Naive thymus-derived CD4-positive, alpha-beta T cell (primary cell): ENCODE measurements at places on chromosomes 6 and 20.

DNA sequence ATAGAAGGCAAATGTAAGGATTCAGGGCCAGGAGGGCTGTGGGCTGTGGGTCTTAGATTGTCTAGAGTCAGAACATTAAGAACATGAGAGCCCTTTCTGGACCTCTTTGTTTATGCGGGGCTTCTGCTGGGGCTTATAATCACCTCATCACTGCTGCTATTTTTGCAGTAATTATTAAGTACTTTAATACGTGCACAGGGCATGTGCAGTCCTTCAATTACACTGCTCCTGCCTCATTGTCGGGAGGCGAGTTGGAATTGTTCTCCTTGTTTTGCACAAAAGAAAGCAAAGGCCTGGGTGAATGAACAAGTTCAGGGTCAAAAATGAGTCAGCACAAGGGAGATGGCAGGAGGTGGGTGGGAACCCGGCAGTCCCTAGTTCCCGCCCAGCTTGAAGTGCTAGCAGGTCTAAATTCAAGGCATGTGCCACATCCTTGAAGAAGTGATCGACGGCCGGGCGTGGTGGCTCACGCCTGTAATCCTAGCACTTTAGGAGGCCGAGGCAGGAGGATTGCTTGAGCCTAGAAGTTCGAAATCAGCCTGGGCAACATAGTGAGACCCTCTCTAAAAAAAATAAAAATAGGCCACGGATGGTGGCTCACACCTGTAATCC lies 34.4 kb upstream of the PTPN1 start:
- H3K4me1 ChIP-seq, result peaks cover 8% of the 10 kb centered on the region
- H3K36me3 ChIP-seq, result no peaks in the 10 kb centered on the region
- H3K27ac ChIP-seq, result no peak overlapping the region

GRCh38 chr20:7195704-7196103 lies 428.2 kb downstream of the BMP2 start:
- no peaks in the 10 kb centered on the region for H3K27me3 ChIP-seq
- no peaks in the 10 kb centered on the region for H3K36me3 ChIP-seq
- DNase-seq, result no peak
- no peak overlapping the region for H3K27ac ChIP-seq

DNA sequence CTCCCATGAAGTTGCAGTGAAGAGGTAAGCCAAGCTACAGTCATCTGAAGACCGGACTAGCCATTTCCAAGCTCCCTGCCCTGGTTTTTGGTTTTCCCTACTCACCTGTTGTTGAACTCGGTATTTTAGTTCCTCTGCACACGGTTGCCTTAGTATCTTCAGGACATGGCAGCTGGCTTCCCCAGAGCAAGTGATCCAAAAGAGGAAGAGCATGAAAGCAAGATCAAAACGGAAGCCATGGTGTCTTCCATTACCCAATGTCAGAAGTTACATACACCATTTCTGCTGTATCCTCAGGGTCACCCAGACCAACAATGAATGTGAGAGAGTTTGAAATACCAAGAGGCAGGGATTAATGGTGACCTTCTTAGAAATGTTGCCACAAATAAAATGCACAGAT lies 276.6 kb upstream of the CNR1 start:
- no peak overlapping the region for H3K27ac ChIP-seq
- H3K4me1 ChIP-seq, result no peaks in the 10 kb centered on the region
- H3K27me3 ChIP-seq, result no peaks in the 10 kb centered on the region
- no peak for DNase-seq

DNA sequence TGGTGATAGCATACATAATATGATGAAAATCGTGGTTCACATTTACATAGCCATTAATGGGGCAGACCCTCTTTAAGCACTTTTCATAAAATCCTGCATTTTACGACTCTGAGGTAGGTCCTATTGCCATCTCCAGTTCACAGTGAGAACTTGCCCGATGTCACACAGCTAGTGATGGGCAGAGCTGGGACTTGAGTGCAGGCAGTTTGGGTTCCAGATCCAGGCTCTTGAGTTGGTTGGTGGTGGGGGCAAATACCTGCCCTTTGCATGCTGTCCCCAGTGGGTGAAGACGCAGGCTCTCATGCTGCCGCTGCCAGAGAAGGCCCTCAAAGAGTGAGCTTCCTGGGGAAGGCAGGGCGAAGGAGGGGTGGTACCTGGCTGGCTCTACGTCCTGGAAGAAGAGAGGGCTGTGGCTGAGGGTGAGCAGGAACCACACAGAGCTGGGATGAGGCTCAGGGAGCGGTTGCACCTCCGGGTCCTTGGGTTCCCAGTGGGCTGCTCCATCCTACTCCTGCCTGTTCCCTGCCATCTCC lies 6.1 kb upstream of the BAK1 start:
- H3K4me3 ChIP-seq, result no peak overlapping the region
- H3K4me1 ChIP-seq, result peaks cover 11% of the 10 kb centered on the region
- no peaks in the 10 kb centered on the region for H3K27me3 ChIP-seq
- no peaks in the 10 kb centered on the region for H3K36me3 ChIP-seq
- no peak for DNase-seq

DNA sequence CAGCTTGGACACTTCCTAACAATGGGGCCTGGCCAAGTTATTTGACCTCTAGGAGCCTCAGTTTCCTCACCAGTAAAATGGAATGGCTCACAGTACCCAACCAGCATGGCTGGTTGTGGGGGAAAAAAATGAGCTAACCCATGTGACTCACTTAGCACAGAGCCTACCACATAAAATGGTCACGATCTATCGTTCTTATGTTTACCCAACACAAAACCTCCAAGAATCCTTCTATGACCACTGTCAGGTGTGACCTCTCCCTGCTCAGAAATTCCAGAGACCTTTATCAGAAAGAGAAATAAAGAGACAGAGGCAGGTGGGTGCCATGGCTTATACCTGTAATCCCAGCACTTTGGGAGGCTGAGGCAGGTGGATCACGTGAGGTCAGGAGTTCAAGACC lies 39.4 kb downstream of the BPIFB1 start:
- no peak overlapping the region for H3K4me3 ChIP-seq
- H3K36me3 ChIP-seq, result no peaks in the 10 kb centered on the region
- DNase-seq, result no peak
- H3K27ac ChIP-seq, result no peak overlapping the region

DNA sequence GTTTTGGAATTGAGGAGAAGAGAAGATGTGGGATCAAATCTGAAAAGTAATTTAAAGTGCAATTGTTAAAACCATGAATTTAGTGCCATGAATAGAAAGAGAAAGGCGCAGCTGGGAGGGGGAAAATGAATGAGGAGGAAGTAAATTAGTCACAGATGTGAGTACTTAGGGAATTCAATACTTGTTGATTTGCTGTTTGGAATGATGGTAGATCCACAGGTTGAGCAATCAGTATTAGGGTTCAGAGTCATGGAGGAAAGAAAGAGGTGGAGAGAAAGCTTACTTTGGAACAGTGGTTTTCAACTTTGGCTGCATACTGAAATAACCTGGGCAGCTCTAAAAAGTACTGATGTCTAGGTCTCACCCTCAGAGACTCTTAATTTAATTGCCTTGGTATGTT lies 229.7 kb upstream of the ASCC3 start:
- no peak for DNase-seq
- H3K4me3 ChIP-seq, result no peak overlapping the region
- H3K36me3 ChIP-seq, result no peaks in the 10 kb centered on the region

DNA sequence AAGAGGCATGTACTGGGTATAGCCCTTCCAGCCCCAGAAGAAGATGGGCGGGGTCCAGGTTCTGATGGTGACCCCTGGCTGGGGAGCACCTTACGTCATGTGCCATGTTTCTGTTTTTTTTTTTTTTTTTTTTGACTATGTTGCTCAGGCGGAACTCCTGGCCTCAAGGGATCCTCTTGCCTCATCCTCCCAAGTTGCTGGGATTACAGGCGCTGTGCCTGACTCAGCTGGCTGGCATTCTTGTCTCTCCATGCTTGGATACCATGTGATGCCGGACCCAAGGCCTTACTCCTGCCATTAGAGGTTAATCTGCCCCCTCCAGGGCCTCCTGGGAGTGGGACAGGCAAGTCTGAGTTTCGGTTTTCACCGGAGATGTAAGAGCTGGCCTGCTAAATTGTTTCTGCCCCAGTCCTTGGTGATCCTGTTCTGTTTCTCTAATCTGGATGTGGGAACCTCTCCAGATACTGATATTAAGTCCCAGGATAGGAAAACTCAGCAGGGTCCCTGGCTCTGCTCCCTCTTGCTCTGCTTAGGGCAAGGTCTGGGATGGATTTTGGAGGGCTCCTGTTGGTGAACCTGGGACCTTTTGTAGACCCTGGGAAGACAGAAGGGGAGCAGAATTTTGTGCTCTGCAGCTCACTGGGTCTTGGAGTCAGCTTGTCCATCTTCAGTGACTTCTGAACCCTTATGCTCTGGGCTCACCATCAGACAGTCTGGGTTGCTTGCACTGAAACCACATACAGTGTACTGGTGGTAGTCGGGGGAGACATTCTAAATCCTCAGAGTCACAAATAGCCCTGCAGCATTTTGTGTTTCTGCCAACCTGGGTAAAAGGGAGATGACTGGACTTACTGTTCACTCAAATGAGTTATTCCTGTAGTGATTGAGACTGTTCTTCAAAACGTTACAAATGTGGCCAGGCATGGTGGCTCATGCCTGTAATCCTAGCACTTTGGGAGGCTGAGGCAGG lies 45.1 kb downstream of the PTK7 start:
- H3K27ac ChIP-seq, result no peak overlapping the region

- no peak overlapping the region for H3K27ac ChIP-seq
- H3K36me3 ChIP-seq, result no peaks in the 10 kb centered on the region
- H3K4me1 ChIP-seq, result no peaks in the 10 kb centered on the region
- no peak overlapping the region for H3K4me3 ChIP-seq
Measured at GRCh38 chr6:19824058-19824807, 12.9 kb upstream of the ID4 start.

DNA sequence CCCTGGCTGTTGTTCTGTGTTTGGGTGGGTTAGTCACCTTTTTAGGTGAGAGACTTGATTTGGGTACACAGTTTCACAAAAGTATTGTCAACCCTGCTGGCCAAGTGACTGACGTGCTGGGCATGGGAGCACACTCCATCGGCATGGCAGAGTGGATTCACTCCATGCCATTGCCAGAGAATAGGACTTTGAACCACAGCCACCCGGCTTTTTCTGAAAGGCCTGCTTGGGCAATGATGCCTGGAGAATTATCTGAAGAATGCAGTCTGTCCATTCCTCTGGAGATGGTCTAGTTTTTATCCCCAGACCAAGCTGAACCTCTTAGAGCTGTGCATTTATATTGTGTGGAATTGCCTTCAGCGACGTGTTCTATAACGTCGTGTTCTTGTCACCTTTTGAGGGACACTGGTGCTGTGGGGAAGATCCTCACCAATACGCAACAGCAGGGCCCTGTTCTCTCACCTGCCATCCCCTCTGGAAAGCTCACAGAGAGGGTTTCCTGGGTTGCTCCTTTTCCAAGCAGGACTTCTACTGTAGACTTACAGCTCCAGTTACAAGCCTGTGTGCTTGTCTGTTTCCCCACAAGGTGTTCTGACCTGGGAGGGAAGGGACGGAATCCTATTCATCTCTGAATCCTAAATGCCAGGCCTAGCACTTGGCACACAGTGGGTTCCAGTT lies 183.4 kb upstream of the AKAP12 start:
- H3K27me3 ChIP-seq, result no peaks in the 10 kb centered on the region
- H3K27ac ChIP-seq, result no peak overlapping the region
- no peaks in the 10 kb centered on the region for H3K4me1 ChIP-seq
- DNase-seq, result no peak
- no peak overlapping the region for H3K4me3 ChIP-seq

GRCh38 chr6:52550870-52551269 lies 26.0 kb downstream of the TRAM2 start:
- H3K4me3 ChIP-seq, result no peak overlapping the region
- no peaks in the 10 kb centered on the region for H3K27me3 ChIP-seq
- H3K27ac ChIP-seq, result no peak overlapping the region
- H3K4me1 ChIP-seq, result no peaks in the 10 kb centered on the region

DNA sequence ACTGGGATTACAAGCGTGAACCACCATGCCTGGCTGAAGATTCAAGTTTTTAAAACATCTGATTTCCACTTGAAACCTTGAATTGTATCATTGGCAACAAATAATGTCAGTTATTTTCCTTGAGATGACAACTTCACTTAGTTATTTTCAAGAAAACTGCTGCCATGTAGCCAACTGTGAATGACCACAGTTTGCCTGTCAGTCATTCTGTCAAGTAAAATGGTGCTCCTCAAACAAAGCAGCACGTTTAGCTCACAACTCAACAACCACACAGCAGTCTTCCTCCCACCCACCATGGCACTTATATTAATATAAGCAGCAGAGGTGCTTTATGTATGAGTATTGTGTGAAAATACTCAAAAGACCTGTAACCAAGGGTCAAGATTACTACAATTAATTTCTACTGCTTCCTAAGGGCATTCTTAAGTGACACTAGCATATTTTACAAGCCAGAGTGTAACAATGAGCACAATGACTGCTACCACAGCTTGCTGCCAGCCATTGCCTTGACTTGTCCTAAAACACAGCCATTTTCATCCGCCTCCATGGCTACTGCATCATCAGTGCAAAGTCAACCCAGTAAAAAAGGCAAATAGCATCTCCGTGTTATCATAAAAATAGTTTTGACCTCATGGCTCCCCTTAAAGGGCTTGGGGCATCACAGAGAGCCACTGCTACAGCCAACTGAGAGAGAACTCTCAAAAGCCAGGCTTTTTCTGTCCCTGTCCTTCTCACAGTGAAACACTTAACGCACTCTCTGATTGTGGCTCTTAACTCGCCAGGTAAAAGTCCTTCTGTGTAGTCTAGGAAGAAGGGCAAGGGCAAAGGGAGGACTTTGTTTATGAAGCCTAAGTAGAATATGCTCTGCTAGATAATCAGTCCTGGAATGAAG lies 96.4 kb upstream of the TAB2 start:
- no peak for DNase-seq
- no peaks in the 10 kb centered on the region for H3K36me3 ChIP-seq
- H3K4me3 ChIP-seq, result no peak overlapping the region
- H3K27me3 ChIP-seq, result no peaks in the 10 kb centered on the region
- H3K4me1 ChIP-seq, result no peaks in the 10 kb centered on the region

- no peak overlapping the region for H3K4me3 ChIP-seq
- no peaks in the 10 kb centered on the region for H3K27me3 ChIP-seq
- no peaks in the 10 kb centered on the region for H3K36me3 ChIP-seq
Measured at GRCh38 chr6:126662966-126663365, 323.1 kb downstream of the CENPW start.

- no peaks in the 10 kb centered on the region for H3K36me3 ChIP-seq
- H3K27ac ChIP-seq, result no peak overlapping the region
- no peaks in the 10 kb centered on the region for H3K27me3 ChIP-seq
- no peaks in the 10 kb centered on the region for H3K4me1 ChIP-seq
- no peak for DNase-seq
- no peak overlapping the region for H3K4me3 ChIP-seq
Measured at GRCh38 chr20:12255461-12255970, 337.8 kb downstream of the BTBD3 start.

GRCh38 chr20:46546298-46546697 lies 4.2 kb downstream of the OCSTAMP start:
- no peaks in the 10 kb centered on the region for H3K4me1 ChIP-seq
- H3K36me3 ChIP-seq, result no peaks in the 10 kb centered on the region
- no peaks in the 10 kb centered on the region for H3K27me3 ChIP-seq
- no peak overlapping the region for H3K4me3 ChIP-seq
- DNase-seq, result no peak
- no peak overlapping the region for H3K27ac ChIP-seq

DNA sequence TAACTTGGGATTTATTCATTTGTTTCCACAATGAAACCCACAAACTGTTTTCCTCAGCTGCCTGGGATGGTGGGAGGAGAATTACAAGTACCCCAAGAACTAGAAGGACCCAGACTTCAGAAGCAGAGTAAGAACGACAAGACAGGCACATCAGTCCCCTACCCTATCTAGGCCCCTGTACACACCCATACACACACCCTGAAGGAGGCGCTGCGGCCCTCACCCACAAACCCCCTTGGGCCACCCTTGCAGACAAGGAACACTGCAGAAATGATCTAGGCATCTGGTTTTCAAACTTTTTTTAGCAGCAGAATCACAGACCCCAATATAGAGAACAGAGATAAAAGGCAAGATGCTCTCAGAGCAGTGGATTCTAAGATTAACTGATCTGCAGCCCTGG lies 55.0 kb downstream of the TRERF1 start:
- no peaks in the 10 kb centered on the region for H3K36me3 ChIP-seq
- no peak for DNase-seq
- H3K27me3 ChIP-seq, result no peaks in the 10 kb centered on the region
